Left ventricle myocardium inferior (tissue), 1 donor: ENCODE measurements at places on chromosomes 2 and 18.

GRCh38 chr2:171146633-171147032 lies 14.1 kb downstream of the TLK1 start:
- DNase-seq: no peak

DNA sequence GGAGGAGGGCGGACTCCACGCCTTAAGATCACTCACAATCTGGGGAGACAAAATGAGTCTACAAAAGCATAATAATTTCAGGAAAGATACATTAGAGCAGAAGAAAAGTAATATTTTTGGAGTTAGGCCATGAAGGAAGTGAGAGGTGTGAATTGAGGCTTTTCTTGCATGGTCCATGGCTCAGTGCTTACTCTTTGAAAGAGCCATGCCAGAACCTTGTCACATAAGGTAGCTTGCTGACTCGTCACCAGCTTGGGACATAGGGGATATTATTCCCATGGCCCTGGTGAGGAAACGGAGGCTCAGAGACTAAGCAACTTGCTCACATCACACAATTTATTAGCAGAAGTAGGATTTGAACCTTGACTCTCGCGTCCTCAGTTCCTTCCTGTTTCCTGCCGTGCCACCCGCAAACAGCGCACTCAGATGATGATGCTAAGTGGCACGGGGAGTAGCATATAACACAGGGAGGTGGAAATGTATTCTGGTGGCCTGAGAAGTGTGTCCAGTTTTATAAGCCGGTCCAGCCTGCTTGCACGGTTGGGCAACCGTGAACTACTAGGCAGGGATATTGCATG lies 312.2 kb upstream of the EPAS1 start:
- no peak for DNase-seq

DNA sequence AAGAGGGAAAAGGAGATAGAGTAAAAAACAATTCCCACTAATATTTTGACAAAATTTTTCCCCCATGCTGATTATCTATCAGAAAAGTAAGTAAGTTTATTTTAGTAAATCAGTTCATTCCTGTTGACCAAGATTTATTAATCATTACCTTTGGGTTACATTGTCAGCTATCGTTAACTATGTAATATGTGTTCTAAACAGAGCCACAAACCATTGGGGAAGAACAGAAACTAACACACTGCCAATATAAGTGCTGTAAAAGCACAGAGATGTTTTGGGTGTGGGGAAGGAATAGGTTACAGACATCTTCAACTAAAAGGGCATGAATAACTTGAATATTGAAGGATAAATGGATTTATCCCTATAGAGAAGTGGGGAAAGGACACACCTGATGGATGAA lies 42.5 kb upstream of the ACADL start:
- no peak for DNase-seq

- DNase-seq: no peak
Measured at GRCh38 chr18:3219631-3220335, at the start of gene MYOM1. TSS of gene MYOM1 (minus strand) at chr18:3219968. CDS start at chr18:3215223, 4,745 bp downstream.
